Stimulated activated CD8-positive, alpha-beta memory T cell treated with anti-CD3 and anti-CD28 coated beads, Interleukin-7, amount 100 ng/mL, for 1 hour (primary cell): ENCODE measurements at places on chromosomes 2 and 18.

- DNase-seq, result no peak
Measured at GRCh38 chr2:26020231-26020640, 13.6 kb upstream of the RAB10 start.

- DNase-seq, result no peak
Measured at GRCh38 chr2:143802871-143803650, 673.8 kb downstream of the ARHGAP15 start.

DNA sequence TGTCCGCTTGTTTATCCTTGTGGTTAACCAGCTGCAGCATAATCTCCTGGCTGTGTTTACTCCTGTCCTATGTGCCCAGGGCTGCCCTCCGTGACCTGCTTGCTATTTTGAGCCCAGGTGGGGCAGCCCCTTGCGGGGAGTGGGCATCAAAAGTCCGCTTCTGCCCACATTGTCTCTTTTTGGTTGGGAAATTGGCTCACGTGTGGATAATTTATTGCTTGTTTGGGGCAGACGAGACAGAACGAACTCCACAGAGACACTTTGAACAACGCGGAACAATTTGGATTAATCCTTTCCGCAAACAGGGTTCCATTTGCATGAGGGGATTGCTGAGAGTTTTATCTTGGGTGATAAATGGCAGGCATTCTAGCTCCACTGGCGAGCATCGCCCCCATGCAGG is 8.1 kb upstream of the CXCR4 start:
- no peak for DNase-seq

- no peak for DNase-seq
Measured at GRCh38 chr2:98467082-98467536, 22.5 kb downstream of the INPP4A start.

- no peak for DNase-seq
Measured at GRCh38 chr18:34775461-34775860, 65.4 kb downstream of the DTNA start.

- DNase-seq, result no peak
Measured at GRCh38 chr2:133975676-133976428, 278.0 kb upstream of the MGAT5 start.

DNA sequence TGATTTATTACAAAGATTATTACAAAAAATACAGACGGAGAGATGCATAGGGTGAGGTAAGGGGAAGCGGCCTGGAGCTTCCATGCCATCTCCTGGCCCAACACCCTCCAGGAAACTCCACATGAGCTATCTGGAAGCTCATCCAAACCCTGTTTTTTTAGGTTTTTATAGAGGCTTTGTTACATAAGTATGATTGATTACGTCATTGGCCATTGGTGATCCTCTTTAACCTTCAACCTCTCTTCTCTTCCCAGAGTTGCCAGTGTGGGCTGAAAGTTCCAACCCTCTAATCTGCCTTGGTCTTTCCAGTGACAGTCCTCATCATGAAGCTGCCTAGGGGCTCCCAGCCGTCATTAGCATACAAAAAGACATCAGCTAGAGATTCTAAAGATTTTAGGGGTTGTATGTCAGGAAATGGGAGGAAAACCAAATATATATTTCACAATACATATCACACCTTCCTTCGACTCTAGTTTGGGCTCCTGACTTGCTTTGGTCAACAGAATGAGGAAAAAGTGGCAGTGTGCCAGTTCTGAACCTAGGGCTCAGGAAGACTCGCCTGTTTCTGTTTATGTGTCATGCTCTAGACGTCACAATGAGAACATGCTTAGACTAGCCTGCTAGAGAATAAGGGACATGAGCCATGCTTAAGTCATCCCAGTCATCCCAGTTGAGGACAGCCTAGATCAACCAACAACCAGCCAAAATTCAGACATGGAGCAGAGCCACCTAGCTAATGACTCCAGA is 54.1 kb downstream of the ETAA1 start:
- no peak for DNase-seq
